ENCODE measurements at places on chromosomes 6 and 20.

DNA sequence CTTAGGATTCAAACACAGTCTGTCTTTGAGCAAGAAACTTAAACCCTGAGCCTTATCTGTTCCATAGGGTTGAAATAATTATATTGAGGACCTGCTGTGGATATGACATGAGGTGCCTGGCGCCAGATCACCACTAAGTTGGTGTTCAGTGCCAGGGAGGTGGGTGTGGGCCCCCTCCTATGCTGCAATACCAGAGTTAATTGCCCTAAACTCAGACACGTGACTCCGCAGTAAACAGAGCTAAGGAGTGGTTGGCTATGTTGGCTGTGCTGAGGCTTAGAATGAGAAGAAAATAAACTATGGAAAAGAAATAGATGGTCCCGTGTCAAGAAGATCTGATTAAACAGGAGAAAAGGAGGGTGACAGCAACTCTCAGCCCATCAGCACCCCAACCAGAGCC, 419.4 kb upstream of the JARID2 start:
- DNase-seq: no peak

DNA sequence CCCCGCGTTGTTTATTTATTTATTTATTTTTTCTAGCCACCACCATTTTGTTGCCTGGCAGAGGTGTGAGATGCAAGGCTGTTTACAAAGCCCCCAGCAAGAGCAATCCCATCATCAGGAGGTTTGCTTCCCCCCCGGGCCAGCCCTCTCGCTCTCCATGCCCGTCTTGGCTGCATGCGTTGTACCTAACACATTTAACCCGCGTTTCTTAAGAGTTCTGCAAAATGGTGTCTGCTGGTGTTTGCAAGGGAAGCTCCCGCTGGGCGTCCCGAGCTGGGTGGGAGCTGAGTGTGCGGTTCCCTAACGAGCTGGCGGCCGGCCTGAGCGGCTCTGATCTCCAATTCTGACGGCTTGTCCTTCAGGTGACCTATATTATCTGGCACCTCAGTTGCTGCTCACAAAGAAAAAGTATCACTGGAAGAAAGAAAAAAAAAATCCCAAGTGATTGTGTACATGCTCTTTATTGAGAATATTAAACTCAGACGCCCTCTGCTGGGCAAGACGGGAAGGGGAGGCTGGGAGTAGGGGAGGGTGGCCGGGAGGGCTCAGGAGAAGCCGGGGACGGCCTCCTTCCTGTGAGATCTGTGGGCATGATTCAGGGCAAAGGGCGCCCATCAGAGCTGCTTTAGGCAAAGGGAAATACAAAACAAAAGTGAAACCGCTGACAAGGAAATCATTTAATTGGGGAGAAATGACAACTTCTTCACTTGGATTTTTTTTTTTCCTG, 154.8 kb downstream of the BCAS1 start:
- no peak for DNase-seq

DNA sequence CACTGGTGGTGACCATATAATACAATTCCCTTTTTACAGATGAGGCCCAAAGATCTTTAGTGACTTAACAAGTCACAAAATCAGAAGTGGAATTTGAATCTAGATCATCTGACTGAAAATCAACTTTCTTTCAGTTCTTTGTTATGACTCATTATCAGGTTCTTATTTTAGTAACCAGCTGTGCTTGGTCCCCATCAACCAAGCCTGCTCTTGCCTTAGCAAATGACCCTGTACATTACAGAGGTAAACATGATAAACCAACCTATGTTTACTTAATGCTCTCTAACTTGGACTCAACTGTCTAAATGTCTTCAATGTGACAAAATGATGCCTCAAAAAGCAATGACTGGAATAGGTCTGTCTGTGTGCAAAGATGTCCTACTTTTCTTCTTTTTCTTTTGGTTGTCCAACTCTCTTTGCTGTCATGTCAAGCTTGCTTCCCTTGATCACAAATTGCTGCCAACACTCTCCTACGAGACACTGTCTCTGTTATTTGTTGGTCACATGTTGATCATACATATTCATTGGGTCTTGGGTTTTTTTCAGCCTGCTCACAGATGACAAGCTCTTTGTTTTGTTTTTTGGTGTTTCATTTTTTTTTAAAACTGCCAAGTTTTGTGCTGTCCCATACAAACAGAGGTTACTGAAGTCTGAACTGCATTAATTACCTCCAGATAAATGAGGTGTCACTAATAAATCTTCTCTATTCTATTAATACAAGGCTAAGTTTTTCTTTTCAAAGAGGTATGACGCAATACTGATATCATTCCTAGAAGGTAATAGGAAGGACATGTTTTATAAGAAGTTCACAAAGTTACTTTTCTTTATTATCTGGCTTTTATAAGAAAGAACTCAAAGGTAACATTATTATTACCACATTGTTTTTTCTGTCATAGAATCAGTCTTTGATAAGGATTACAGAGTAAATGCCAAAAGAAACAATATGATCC, 62.2 kb upstream of the PLN start:
- no peak for DNase-seq

DNA sequence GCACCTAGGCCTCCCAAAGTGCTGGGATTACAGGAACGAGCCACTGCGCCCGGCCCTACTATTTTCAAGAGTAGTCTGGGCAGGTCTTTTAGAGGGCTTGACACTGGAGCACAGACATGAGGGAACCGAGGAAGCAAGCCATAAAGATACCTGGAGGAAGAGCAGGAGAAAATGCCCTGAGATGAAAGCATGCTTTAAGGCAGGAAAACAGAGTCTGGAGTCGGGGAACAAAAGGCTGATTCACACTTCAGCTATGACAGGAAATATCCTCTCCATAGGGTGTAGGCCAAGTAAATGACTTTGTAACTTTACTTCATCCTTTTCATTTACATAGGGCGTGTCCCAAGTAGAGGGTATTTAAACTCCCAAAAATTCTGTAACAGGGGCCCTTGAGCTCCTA, 4.3 kb upstream of the SERINC3 start:
- no peak for DNase-seq

DNA sequence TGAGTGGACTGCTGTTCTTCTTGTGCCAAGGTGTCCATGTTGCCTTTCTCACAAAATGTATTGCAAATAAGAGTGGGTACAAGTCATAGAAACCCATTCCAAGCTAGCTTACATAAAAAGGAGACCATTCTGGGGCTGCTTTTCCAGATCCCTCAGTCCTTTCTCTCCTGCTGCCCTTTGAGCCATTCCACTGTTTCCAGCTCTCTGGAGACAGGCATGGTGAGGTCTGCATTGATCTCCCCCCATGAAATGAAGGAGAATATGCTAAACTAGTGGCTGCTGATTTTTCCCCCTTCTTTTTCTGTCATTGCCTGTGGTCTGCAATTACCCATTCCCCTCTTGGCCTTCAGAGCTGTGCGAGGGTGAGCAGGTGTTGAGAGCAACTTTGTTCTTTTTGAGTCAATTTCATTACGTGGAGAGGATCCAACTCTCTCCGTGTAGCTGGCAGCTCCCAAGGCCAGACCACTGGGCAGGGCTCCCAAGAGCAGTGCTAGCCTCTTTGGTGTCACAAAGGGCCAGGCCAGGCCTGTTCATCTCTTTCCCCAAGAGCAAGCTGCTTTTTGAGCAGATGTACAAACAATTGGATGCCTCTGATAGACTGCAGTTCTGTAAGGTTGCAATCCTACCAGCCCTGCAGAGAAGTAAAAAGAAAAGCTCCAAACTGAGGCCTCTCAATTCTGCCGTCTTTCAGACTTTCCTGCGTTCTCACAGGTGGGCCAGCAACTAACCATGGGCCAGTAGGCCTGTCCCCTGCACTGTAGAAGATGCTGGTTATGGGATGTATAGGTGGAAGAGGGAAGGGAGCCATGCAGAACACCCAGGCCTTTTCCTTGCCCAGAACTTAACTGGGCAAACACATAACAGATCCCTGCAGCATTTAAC, 96.1 kb upstream of the ARMC2 start:
- DNase-seq: no peak

- DNase-seq: no peak
These were observed 243.3 kb downstream of the NRN1 start for GRCh38 chr6:5763407-5763806.

DNA sequence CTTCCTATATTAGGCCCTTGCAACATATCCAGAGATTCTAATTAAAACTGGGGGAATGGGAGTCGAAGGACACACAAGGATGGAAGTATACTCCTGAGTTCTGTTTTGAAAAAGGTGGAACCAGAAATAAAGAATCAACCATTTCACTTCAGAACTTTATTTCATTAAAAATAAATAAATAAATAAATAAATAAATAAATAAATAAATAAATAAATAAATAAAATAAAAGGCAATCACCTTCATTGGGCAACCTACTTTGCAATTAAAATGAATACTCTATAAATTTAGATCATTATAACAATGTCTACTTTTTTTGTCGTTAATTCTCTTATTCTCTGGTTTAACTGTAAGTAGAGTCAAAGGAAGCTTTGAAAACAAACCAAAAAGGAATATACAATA, 25.6 kb downstream of the GPR63 start:
- DNase-seq: no peak

DNA sequence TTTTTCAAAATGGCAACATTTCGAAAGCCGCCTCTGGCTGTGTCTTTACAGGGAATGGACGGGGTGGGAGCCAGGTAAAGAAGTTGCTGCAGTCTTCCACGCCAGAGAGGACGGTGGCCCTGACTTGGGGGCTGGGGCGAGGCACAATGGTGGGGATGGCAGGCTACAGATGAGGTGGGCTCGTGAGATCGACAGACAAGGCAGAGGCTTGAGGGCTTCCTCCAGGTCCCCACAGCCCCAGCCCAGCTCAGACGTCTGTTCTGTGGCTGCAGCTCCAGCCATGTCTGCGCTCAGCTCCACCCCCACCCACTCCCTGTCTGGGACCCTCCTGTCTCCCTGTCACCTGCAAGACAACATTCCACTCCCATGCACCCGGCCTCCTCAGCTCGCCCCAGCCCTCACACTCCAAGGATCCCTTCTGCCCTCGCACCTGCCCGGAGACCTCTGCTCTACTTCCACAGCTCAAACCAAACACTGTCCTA, 7.4 kb upstream of the C20orf144 start:
- no peak for DNase-seq

DNA sequence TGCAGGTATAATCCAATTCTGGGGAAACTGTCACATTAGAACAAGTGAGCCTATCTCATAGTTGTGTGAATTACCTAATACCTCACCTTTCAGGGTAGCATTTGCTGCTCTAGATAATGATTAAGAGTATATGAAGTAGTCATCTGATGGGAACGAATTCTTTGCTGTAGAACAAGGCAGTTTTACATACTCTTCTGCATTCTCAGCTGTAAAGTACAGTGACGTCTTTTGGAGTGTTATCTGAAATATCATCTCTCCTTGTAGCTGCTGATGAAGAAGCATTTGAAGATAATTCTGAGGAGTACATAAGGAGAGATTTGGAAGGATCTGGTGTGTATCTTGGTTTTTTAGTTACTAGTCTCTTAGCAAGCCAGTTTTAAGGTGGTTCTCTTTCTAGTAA, 28.4 kb downstream of the CSE1L start:
- no peak for DNase-seq

DNA sequence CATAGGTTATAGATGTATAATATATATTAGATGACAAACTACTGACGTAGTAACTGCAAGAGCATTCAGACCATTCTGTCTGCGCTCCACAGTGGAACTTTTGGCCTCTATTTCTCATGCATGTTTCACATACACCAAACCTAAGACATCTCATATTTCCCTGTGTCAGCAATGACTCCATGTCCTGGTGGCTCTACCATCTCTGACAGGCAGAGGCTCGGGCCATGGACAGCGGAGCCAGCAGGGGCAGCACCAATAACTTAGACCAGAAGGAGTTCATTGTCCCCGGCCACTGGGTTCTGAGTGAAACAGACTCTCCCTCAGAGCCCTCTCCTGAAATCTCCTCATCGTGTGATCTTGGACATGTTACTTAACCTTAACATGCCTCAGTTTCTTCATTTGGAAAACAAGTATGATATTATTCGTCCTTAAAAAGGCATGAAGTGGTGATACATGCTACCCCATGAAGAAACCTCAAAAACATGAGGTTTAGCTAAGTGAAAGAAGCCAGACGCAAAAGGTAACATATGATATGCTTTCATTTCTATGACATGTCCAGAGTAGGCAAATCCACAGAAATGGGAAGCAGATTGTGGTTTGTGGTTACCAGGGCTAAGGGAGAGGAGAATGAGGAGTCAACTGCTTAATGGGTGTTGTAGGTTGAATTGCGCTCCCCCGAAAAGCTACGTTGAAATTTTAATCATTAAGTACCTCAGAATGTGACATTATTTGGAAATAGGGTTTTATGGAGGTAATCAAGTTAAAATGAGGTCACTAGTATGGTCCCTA, 564.0 kb upstream of the JARID2 start:
- DNase-seq: no peak

- no peak for DNase-seq
These were observed 115.7 kb upstream of the SALL4 start for GRCh38 chr20:51917886-51918535.

- DNase-seq: no peak
These were observed 664.7 kb downstream of the RFPL4B start for GRCh38 chr6:113011801-113012200.

GRCh38 chr20:45404438-45404837, 3.7 kb upstream of the DBNDD2 start:
- no peak for DNase-seq

DNA sequence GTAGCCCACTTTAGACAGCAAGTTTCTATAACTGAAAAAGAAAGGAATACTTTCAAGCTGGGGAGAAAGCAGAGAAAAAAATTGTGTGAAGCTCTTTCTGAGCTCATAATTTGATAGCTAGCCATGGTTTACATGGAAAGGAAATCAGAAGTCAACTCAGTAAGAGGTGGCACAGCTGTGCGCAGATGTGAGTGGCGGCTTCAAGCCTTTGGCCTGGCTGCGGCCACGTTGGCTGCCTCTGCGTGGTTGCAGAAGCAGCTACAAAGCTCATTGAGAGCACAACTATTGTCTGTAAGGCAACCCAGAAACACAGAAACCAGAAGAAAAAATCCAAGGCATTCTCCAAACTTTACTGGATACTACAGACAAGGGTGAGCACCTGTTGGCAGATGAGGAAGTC, 136.9 kb downstream of the SASH1 start:
- no peak for DNase-seq

GRCh38 chr6:39821046-39821740, 29.0 kb downstream of the DAAM2 start:
- no peak for DNase-seq

GRCh38 chr6:42378125-42378524, 73.6 kb downstream of the TRERF1 start:
- no peak for DNase-seq

- no peak for DNase-seq
These were observed 13.8 kb downstream of the FOXQ1 start for GRCh38 chr6:1325461-1326309.

- no peak for DNase-seq
These were observed 35.8 kb downstream of the PHIP start for GRCh38 chr6:79042088-79042798.

GRCh38 chr6:50990750-50991446, 172.2 kb downstream of the TFAP2B start:
- no peak for DNase-seq
